Smooth muscle cell of the brain vasculature (primary cell): ENCODE measurements at places on chromosomes 5 and 9.

GRCh38 chr5:157506066-157506590 lies 46.1 kb downstream of the NIPAL4 start:
- no peak for DNase-seq

GRCh38 chr5:169521366-169521983 lies 62.1 kb upstream of the SPDL1 start:
- DNase-seq: no peak

- DNase-seq: no peak
These were observed 55.4 kb downstream of the SNCAIP start for GRCh38 chr5:122367456-122367855.

- no peak for DNase-seq
These were observed 157.5 kb downstream of the CHSY3 start for GRCh38 chr5:130061746-130062145.

DNA sequence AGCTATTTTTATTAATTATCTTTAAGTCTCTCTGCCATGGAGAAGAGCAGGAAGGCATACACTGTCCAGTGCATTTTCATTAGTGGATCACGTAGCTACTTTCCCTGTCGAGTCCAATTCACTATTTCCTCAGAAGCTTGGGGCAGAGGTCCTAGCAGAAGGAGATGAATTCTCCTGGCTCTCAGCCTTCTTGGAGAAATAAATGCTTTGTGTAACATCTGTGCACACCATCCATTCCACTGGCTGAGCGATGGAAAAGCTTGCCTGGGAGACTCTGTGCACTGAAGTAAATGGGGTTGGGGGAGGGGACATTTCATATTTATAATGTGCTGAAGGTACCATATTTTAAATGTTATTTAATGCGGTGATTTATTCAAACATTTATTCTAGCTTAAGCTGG lies 23.4 kb downstream of the PROP1 start:
- DNase-seq: no peak

DNA sequence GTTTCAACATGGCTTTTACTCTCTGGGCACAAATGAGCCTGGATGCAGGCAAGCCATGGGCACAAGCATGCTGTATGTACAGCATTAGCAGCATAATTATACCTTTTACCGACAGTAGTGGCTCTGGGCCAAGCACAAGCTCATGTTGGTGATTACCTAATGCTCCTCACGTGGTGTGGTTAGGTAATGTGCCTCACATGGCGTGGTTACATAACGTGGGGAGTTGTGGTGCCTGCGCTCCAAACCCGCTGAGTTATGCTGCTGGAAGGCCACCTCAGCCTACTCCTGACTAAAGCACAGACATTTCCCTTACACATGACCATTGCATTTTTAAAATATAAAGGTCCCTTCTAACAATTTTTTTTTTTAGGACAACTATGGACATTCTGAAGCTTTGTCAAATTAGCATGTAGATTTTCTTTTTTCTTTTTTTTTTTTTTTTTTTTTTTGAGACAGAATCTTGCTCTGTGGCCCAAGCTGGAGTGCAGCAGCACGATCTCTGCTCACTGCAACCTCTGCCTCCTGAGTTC lies 794.0 kb downstream of the EFNA5 start:
- DNase-seq: no peak

DNA sequence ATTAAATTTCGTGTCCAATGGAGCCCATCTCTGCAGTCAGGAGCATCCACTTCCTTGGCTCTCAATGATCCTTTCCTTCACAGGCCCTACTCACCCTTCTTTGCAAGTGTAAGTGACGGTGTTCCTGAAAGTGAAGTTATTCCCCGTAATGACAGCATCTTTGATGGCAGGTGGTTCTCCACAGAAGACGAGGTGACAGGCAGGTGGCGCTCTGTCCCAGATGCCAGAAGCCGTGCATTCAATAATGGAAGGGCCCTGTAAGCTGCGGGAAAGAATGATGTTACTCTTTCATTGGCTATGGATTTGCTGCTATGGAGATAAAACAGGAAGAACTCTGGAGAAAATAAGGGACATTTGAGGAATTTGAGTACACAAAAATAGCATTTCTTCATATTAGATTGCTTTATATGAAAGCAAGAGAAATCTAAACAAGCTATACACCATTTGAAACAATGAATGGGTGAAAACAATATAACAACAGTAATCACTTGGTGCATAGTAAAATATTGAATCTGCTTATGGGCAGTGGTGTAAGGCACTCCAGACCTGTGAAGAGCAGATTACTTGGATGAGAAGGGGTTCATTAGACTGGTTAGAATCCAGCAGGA lies 89.9 kb upstream of the TXNDC8 start:
- DNase-seq: no peak

DNA sequence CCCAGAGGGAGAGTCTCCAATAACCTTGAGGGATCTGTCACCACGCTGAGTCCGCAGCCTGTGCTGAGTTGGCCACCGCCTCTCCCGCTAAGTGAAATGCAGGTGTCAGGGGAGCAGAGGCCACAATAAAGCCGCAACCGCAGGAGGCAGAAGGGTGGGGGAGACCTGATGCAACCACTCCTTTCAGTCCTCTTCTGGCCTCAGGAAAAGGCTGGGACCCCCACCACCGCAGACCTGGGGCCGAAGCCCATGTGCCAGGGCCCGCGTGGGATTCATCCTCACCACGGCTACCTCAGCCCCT lies 576 bp downstream of the MAP1B start:
- no peak for DNase-seq

GRCh38 chr5:123220621-123221146 lies 131.6 kb downstream of the PRDM6 start:
- DNase-seq: no peak

DNA sequence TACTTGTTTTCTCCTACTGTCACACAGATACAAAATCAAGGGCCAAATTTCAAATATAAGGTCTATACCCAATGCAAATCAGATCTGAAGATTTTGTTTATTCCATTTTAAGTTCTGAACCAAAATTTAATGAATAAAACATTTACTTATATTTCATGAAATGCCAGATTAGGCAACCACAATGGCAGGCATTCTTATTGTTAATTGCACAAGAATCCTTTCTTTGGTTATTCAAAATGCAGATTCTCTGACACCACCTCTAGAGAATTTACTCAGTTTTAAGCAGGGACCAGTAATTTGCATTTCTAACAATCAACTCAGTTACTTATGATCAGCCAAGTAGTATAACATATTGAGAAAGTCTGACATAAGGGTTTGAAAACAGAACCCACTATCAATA lies 972.4 kb upstream of the ACO1 start:
- DNase-seq: no peak

GRCh38 chr5:61582205-61582820 lies 250.3 kb downstream of the ZSWIM6 start:
- no peak for DNase-seq

DNA sequence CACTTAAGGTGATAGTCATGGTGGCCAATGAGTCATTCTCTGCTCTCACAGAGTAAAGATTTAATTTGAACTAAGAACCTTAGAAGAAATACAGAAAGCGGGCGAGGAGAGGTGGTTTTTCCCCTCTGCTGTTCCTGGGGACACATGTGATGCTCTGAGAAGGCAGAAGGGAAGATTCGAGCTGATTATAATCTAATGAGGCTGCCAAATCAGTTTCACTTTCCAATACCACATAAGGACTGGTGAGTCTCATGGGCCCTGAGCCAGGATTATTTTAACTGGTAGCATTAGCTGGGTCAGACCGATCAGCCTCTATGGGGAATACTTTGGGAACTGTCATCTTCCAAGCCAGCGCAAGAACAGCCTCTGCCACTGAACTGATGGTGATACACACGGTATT lies 116.5 kb downstream of the SLC1A3 start:
- no peak for DNase-seq

- no peak for DNase-seq
These were observed 53.4 kb upstream of the POMT1 start for GRCh38 chr9:131449276-131449675.

DNA sequence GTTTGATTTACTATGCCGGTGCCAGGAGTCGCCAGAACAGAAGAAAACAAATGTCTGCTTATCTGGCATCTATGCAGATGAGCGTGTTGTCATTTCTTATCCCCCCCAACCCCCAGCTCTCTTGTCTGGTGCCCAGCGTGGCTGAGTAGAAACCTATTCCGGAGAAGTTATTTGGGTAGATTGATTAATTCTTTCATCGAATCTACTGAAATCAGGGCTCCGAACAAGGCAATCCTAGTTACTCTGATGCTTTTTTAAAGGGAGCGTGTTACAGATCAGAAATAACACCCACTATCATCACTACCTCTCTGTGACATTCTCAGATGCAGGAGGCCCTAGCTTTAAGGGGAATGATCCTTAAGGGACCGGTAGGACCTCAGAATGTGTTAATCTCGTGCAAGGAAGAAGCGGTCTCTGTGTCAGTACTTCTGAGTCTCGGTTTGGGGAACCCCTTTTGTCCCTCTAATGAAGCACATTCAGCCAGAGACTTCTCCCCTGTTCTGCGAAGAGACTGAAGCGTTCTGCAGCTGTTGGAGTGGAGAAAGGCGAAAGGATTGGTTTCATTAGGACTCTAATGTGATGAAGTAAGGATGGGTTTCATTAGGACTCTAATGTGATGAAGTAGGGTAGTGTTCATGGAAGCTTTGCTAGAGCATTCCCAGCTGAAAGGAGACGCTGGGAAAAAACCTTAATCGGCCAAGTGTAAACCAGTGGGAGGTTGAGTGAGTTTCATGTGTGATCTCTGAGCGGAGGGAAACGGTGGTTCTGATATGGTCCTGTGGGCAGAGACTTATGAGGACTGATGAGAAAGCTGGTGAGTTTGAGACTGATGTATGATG lies 1.5 kb downstream of the PIP5K1B start:
- no peak for DNase-seq

- DNase-seq: no peak
These were observed 388.8 kb downstream of the KDM4C start for GRCh38 chr9:7146582-7146981.

DNA sequence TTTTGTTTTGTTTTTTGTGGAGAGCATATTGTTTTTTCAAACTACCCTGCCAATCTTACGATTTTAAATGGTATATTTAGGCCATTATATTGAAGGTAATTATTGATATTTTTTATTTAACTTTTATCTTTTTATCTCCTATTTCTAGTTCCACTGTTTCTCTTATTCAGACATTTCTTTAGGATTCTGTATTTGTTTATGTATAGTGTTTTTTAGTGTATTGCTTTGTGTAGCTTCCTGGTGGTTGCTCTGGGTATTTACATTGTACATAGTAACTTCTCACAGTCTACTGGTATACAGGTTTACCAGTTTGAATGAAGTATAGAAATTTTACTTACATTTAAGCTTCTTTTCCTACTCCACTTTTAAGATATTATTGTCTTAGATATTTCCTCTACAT lies 63.2 kb downstream of the ERCC6L2 start:
- DNase-seq: no peak

GRCh38 chr9:114671605-114672004 lies 10.4 kb downstream of the TEX48 start:
- DNase-seq: no peak

DNA sequence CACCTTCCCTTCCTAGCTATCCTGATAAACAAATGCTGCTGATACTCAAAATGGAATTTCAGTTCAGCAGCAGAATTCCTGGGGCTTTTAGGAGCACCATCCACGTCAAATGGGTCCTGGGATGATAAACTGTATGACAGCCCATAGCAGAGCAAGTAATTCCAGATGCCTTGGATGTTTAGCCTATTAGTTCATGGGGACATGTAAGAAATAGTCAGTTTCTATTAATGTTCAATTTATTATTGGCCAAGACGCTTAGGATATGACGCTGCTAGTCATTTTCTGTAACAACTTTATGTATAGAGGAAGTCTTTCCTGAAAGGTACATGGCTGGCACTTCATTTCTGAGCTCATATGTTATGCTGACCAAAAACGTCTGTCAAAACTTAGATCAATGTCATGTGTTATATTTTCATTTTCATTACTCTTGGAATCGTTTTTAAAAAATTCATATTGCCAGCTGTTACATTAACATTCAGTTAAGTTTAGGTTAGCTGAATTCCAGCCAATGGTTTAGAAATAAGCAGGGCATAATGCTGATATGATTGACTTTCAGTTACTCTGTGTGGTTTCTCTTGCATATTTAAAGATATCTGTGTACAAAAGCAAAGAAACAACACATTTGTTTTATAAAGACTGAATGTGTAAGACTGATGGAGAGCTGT lies 243.8 kb downstream of the CSNK1G3 start:
- DNase-seq: no peak

DNA sequence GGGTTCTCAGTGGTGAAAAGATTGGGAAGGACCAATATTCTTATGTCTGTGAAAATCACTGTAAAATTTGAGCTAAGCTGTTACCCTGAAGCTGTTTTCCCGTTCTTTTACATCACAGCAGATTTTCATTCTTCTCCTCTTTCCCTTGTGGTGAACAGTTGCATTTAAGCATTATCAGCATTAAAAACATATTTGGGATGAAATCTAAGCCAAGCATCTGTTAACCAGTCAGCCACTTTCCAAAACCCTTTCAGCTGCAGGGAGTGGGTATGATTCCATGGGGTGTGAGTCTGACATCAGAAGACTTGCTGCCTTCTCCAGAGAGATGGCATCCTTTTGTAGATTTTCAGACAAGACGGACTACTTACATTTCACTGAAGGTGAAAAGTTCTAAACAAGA lies 97.2 kb downstream of the TRIO start:
- DNase-seq: no peak

- DNase-seq: no peak
These were observed 42.6 kb upstream of the GFPT2 start for GRCh38 chr5:180395540-180396274.

GRCh38 chr9:99873531-99873930 lies 32.9 kb upstream of the STX17 start:
- no peak for DNase-seq

DNA sequence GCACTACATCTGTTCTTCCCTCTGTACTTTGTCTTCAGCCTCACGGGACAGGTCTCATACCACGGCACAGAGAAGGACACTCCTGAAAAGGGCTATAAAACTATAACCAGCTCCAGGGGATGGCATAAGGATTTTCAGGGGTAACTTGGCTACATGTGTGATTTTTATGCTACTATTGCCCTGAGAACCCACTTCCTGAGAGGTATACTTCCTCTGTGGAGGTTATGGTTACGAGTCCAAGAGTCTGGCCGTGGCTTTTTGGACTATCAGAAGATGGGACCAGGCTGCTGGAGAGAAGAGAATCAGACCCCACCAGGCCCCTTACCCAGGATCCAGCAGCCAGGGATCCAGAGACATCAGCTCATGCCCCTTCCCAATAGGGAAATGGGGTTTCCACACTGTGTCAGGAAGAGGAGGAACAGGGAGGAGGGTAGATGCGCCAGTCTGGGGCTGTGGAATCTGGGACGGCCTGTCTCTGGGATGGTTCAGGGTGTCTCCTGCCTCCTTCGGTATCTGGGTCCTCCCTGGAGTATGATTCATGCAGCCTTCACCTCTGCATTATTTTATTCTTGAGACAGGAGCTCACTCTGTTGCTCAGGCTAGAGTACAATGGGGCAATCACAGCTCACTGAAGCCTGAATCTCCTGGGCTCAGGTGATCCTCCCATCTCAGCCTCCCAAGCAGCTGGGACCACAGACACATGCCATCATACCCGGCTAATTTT lies 29.7 kb downstream of the WHRN start:
- no peak for DNase-seq
